Left cardiac atrium (tissue), 4 donors: ENCODE measurements at places on chromosomes 13 and 19.

DNA sequence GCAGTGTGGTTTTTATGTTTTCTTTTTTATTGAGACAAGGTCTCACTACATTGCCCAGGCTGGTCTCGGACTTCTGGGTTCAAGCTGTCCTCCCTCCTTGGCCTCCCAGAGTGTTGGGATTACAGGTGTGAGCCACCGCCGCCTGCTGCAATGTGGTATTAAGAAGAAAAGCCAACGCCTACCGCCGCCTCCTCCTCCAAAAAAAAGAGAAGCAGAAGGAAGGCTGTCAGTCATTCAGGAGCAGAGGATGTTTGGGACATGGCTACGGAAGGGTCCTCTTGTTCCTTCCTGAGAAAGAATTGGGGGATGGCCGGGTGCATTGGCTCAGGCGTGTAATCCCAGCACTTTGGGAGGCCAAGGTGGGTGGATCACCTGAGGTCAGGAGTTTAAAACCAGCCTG lies 1.2 kb downstream of the PPP1R37 start:
- DNase-seq = no peak

DNA sequence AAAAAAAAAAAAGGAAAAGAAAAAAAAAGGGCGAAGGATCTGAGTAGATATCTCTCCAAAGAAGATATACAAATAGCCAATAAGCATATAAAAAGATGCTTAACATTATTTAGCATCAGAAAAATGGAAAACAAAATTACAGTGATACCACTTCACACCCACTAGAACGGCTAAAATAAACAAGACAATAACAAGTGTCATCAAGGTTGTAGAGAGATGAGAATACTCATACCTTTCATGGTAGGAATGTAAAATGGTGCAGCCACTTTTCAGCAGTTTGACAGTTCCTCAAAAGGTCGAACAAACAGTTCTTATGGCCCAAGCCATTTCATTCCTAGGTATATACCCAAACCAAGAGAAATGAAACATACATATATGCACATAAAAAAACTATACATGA lies 33.5 kb downstream of the FOXO1 start:
- no peak for DNase-seq

DNA sequence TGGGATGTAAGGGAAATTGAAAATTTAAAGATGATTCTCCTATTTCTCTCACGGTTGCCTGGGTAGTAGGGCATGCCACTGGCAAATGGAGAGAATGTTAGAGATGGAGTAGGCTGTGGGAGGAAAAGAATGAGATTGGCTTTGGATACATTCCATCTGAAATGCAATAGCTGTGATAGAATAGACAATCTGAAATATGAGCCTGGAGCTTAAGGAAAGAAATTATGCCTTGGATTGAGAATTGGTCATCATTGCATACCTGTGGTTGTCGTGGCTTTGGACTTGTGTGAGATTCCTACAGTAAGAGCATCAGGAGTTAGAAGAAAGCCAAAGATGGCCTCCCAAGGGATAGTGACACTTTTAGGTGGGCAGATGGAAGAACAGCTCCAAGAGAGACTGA lies 305.1 kb upstream of the SLC10A2 start:
- no peak for DNase-seq

DNA sequence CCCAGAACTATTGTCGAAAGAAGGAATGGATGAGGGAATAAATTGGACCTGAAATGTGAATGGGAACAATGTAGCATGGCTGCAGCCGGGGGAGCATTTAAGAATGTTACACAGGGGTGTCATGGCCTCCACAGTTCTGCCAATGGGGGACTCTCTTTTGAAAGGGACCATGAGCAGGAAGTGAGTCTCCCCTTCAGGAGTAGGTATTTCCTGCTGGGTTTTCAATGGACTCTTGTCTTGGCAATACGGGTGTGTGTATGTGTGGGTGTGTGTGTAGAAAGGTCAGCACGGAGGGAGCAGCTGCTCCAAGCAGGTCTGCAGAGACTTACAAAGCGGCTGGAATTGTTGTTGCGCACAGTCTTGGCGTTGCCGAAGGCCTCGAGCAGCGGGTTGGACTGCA lies 24.4 kb downstream of the MYO1F start:
- DNase-seq = no peak

- DNase-seq = no peak
Observed at GRCh38 chr13:96710166-96710862, 284.0 kb downstream of the OXGR1 start.

- no peak for DNase-seq
Observed at GRCh38 chr19:8167985-8168384, 18.6 kb upstream of the FBN3 start.

DNA sequence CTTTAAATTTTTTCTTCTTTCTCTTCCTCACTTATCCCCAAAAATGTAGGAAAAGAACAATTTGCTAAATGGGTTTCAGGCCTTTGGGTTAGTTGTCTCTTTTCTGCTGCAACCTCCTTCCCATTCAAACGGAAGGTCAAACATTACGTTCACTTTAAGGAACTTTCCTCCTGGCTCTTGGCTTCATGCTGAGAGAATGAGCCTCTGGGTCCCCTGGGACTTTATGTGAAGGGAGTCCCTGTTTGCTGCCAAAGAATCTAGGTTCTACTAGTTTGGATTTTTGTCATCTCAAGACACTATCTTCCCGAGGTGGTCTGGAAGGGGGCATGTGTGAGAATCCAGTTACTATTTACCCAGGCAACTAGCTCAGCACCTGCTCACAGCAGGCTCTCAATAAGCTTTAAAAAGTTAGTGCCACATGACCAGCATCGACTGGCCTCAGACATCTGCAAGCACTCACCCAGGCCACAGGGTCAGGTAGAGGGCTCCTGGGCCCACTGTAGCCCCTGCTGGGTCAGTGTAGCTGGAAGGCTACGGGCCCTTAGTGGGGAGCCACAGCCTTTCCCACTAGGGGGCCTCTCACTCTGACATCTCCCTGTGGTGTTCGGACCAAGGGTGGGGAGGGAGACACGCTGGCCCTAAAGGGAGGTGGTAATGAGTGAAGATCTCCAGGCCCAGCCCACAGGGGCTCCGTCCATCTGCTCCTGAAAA lies 40.5 kb downstream of the FAM124A start:
- no peak for DNase-seq

- DNase-seq = peak; percentile 92
Observed at GRCh38 chr19:33376423-33376822, 2.9 kb downstream of the CEBPG start.

- DNase-seq = peak; percentile 38
Observed at GRCh38 chr13:30388406-30389283, 33.6 kb upstream of the UBE2L5 start.

- DNase-seq = no peak
Observed at GRCh38 chr13:81795710-81796109, 1454.8 kb upstream of the SPRY2 start.

GRCh38 chr13:33307843-33308242 lies 22.3 kb upstream of the STARD13 start:
- DNase-seq = no peak

DNA sequence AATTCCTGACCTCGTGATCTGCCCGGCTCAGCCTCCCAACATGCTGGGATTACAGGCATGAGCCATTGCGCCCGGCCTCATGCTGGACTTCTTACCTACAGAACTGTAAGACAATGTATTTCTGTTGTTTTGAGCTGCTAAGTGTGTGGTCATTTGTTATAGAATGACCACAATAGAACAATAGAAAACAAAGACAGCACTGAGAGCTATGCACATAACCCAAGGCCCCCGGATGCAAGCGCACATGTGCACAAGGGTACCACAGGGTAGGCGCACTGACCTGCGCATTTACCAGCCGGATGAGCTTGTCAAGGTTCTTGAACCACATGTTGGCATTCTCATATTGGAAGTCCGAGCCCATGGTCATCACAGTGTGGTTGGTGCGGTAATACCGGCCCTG lies 5.6 kb downstream of the MAN2B1 start:
- no peak for DNase-seq

DNA sequence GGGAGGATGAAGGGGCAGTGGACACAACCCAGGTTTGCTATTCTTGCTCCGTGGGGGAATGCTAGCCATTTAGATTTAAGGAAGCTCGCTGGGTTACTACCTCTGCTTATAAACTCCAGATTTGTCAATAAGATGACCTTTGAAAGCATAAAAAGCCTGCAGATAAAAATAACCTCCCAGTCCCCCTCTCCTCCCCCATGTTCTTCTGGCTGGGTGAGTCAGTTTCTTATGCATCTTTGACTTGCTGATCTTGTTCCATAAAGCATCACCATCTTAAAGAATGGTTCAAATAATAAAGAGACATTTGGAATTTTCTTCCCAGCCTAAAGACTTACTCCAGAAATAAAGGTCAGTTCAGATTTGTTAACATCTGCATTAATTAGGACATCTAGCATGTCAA lies 118.3 kb upstream of the RNF113B start:
- DNase-seq = no peak

DNA sequence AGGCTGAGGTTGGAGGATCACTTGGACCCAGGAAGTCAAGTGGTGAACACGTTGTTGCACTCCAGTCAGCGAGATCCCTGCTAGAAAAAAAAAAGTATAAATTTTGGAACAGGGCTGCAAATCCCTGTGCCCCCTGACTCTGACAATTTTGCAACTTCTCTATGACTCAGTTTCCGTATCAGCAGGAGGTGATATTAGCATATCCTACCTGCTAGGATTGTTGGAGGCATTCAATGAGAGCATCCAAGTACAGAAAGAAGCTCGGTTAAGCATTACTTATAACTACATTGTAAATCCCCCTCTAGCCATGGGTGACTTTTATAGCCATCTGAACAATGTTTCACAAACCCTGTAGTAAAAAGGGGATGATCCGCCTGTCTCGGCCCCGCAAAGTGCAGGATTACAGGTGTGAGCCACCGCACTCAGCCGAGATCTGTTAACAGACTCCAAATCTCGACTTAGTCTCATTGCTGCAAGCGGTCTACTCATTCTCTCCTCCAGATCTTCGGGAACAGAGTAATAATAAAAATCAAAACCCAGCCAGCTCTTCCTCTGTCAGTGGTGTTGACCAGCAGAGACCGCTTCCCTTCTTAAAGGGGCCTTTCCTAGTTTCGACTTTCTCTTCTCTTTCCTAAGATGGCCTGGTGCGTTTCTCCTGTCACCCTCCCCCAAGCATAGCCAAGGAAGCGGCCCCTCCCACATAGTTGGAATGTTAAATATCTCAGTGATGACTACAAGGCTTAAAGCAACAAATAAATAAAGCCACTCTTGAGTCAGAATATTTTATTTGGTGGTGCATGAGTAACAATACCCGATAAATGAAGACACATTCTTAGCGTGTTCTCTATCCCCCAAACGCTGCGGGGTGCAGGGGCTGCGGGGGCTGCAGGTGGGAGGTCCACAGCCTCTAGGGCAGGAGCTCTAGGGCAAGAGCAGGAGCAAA lies 10.3 kb upstream of the BICRA start:
- DNase-seq = peak; percentile 55

DNA sequence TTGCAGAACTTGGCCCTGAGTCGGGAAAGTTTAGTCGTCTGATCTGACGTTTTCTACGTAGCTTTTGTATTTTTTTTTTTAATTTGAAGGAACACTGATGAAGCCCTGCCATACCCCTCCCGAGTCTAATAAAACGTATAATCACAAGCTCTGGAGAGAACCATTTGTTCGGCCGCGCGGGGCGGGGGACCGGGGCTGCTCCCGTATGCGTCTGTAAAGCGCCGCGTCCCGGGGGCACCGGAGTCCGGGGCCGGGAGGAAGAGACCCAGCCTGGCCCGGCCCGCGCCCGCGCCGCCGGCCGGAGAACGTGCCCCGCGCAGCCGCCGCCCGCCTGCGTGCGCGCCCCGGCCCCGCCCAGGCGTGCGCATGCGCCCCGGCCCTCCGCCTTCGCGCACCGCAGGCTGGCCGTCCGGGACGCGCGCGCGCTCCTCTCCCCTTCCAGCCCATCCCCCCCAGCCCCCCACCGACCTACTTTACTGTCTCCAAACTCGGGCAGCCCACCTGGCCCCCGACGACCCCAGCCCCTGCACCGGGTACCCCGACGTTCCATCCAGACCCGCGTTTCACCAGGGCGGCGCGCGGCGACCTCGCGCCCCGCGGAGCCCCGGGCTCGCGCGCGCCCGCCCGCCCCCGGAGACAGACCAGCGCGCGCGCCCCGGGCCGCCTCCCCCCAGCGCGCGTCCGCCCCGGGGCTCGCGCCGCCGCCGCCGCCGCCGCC lies 785 bp upstream of the USF2 start:
- peak; percentile 86 for DNase-seq

- DNase-seq = no peak
Observed at GRCh38 chr13:80303225-80303811, 37.6 kb downstream of the SPRY2 start.

DNA sequence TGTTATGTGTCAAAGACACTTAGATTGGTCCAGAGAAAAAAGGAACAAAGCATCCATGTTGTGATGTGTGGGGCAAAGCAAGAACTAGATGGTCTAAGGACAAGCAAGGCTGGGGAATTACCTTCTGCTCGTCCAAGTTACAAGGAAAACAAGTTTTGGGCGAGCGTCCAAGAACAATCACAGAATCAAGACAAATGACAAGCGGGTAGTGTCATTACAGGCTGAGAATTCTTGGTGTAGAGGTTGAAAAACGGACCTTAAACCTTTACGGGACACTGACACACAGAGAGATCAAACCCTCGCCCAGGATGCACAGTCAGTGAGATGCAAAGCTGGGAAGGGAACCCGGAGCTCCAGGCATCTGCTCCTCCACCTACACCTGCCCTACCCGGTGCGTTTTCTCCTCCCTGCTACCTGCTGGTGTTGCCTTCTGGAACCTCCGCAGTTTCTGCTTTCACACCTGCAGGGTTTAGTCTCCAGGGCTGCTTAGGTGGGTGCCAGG lies 515 bp upstream of the ZNF324B start:
- DNase-seq = no peak

- no peak for DNase-seq
Observed at GRCh38 chr13:99378985-99379733, 72.0 kb upstream of the GPR183 start.

GRCh38 chr19:17931532-17932191 lies 1.2 kb upstream of the CCDC124 start:
- DNase-seq = no peak

- no peak for DNase-seq
Observed at GRCh38 chr13:109785892-109786450, 412 bp downstream of the IRS2 start.

DNA sequence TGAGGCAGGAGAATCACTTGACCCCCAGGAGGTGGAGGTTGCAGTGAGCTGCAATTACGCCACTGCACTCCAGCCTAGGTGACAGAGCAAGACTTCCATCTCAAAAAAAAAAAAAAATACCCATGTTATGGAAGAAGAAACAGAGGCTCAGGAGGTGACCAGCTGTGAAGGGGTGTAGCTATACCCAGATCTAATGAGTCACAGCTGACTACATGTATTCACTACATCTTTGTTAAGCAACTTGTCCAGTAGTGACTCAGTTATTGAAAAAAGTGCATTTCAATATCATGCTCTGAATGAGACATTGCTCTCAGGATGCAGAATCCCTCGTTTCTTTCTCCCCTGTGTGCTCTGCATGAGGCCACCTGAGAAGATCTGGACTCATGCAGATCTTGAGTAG lies 16.1 kb upstream of the SPART start:
- DNase-seq = no peak

GRCh38 chr13:110907951-110908898 lies 6.6 kb downstream of the ANKRD10 start:
- no peak for DNase-seq

GRCh38 chr19:2887391-2887914 lies 13.3 kb upstream of the ZNF57 start:
- no peak for DNase-seq
